Fibroblast of skin of scalp (primary cell): ENCODE measurements at places on chromosomes 5 and 9.
A peak's percentile ranks its signal among the peaks of the same experiment; 100 is the strongest.

DNA sequence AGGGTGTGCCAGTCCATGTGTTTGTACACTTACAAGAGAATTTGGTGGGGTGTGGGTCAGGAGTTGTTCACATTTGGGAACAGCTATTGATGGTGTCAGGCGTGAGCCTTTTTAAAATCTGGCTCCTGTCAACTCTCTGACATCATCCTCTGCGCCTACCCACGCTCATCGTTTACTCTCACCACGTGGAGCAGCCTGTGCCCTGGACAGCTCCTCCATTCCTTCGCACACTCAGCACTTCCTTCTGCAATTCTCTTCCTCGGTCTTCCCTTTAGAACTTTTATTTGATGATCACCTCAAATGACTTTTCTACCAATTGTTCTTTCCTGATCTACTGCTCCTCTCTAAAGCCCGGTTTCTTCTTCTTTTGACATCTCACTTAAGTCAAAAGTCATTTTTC is 42.1 kb upstream of the GNAQ start:
- no peak for DNase-seq

DNA sequence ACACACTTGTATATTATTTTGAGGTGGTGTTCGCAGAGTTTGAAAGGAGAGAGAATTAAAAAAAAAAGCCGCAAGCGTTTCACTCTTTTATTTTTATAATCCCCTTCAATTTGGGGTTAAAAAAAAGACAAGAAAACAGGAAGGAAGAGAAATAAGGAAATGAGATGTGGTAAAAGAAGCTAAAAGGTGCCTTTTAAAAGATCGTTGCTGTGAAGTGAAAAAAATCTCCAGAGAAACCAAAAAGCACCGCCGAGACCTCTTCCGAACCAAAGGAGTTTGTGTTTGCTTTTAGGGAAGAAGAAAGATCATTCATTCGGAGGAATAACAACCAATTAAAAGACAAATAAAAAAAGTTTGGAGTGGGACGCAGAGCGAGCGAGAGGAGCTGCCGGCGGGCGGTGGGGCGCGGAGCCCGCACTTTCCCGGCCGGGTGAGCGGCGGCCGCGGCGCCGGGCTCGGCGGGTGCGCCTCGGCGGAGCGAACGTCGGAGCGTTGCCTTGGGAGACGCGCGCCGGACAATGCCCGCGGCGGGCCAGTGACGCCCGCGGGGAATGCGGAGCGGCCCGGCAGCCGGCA is 355 bp downstream of the TLE4 start:
- DNase-seq: no peak

- no peak for DNase-seq
Measured at GRCh38 chr5:163269624-163270023, 167.8 kb upstream of the CCNG1 start.

- peak; percentile 98 for DNase-seq
Measured at GRCh38 chr5:98928873-98929709, at the start of gene CHD1. CHD1 (minus strand) TSS chr5:98929007; CDS start chr5:98926386, 2,621 bp downstream.

- DNase-seq: no peak
Measured at GRCh38 chr5:2093859-2094615, 211.3 kb upstream of the IRX4 start.

GRCh38 chr5:53109056-53109442 is 508 bp downstream of the MOCS2 start:
- no peak for DNase-seq

GRCh38 chr9:1100201-1100600 is 50.0 kb downstream of the DMRT2 start:
- DNase-seq: no peak

DNA sequence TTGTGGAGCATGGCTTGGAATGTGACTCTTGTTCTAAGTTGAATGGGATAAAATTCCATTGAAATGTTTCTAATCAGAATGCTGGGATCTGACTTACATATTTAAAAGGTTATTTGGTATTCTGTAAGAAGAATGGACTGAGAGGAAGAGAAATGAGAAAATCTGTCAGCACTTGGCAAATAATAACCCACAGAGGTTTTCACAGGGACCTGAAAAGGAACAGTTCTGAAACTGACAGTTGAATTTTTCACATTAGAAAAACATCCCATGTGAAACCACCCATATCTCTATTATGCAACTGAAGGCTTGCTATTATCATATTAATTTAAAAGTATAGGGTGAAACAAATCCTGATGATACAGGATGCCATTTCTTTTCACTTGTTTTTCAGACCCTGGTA is 302.7 kb downstream of the EPB41L4A start:
- peak; percentile 18 for DNase-seq

- no peak for DNase-seq
Measured at GRCh38 chr5:73183481-73183891, 10.5 kb downstream of the TMEM174 start.
